ENCODE measurements at places on chromosomes 12 and 14.

GRCh38 chr14:60212503-60213371, 36.3 kb upstream of the PPM1A start:
- no peaks in the 10 kb centered on the region for H3K36me3 ChIP-seq
- H3K27me3 ChIP-seq: no peaks in the 10 kb centered on the region
- no peak overlapping the region for H3K27ac ChIP-seq

GRCh38 chr14:69287098-69288010, 27.4 kb downstream of the GALNT16 start:
- H3K36me3 ChIP-seq: no peaks in the 10 kb centered on the region
- no peaks in the 10 kb centered on the region for H3K4me1 ChIP-seq
- no peak overlapping the region for H3K27ac ChIP-seq
- no peak for DNase-seq
- no peak overlapping the region for H3K4me3 ChIP-seq
- no peaks in the 10 kb centered on the region for H3K27me3 ChIP-seq

DNA sequence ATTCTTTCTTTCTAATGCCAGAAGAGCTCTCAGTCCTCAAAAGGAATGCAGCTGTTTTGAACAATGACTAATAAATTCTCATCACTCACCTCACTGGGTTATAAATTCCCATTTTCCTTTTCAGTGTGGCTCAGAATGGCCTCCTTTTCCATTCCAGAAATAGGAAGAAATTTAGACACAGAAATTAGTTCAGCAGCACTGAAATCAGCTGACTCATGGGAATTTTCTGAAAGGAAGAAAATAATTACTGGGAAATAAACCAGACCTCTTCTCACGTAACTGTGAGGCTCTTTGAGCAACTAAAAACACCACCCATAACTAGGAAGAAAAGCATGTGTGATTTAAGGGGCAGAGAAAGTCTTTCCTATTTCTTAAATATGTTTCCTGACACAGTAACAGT, 23.8 kb downstream of the CD163 start:
- H3K4me1 ChIP-seq: no peaks in the 10 kb centered on the region
- H3K4me3 ChIP-seq: no peak overlapping the region
- no peaks in the 10 kb centered on the region for H3K27me3 ChIP-seq
- no peaks in the 10 kb centered on the region for H3K36me3 ChIP-seq
- no peak for DNase-seq

GRCh38 chr14:57833323-57833722, 32.6 kb downstream of the SLC35F4 start:
- no peak overlapping the region for H3K27ac ChIP-seq
- H3K4me1 ChIP-seq: no peaks in the 10 kb centered on the region
- no peaks in the 10 kb centered on the region for H3K27me3 ChIP-seq
- no peak for DNase-seq
- no peak overlapping the region for H3K4me3 ChIP-seq
- no peaks in the 10 kb centered on the region for H3K36me3 ChIP-seq

DNA sequence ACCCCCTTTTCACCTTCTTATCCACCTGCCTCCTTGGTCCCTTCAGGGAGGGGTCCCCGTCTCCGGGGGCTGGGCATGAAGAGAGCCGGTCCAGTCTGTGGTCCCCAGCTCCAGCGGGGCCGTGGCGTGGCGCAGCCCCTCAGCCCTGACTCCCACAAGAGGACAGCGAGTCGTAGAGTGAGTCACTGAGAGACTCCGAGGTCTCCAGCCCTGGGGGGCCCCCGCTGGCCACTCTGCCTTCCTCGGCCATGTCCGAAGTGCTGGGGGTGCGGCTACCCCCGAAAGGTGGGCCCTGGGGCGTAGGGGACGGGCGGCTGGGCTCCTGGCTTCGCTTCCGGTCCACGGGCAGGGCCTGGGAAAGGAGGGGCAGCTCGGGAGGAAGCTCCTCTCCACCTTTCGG, 36.5 kb downstream of the NCKAP5L start:
- H3K4me3 ChIP-seq: no peak overlapping the region
- peaks cover 47% of the 10 kb centered on the region for H3K36me3 ChIP-seq
- no peaks in the 10 kb centered on the region for H3K27me3 ChIP-seq
- H3K27ac ChIP-seq: no peak overlapping the region
- H3K4me1 ChIP-seq: no peaks in the 10 kb centered on the region

GRCh38 chr12:25495331-25496097, 57.6 kb downstream of the LMNTD1 start:
- no peak for DNase-seq
- no peaks in the 10 kb centered on the region for H3K27me3 ChIP-seq
- no peak overlapping the region for H3K4me3 ChIP-seq
- H3K4me1 ChIP-seq: no peaks in the 10 kb centered on the region
- H3K27ac ChIP-seq: no peak overlapping the region

DNA sequence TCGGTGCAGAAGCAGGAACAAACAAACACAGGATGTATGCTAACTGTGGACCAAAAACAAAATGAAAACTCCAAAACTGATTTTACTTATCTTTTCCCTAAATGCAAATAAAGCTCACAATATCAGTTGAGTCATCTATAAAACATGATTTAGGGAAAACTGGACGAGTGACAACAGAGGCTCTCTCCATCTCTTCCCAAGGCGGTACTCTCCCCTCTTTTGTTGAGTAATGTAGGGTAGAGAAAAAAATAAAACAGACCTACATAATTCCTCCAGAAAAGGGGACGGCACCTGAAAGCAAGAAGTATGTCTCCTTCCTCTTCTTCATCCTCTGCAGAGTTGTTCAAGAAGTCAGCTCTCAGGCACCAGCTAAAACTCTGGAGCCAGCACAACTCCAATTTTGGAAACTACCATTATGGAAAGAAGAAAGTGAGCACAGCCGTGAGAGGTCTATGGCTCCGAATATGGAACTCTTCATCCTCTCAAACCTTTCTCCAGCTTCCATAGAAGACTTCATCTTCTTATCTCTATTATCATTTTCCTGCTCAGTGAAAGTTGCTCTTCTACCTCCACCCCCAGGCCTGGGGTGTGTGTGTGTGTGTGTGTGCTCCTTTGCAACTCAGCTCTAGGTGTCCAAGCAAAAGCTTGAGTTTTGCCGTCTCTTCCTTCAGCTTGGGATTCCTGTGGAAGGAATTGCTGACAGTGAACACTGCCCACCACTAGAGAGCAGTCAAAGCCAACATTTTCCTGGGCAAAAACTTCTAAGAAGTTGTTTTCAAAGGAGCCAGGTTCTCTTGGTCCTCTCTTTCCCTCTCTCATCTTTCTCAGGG, 155.4 kb downstream of the DIO2 start:
- no peak for DNase-seq
- H3K4me1 ChIP-seq: no peaks in the 10 kb centered on the region
- H3K27ac ChIP-seq: no peak overlapping the region
- H3K27me3 ChIP-seq: no peaks in the 10 kb centered on the region

- peaks cover 38% of the 10 kb centered on the region for H3K36me3 ChIP-seq
- no peak overlapping the region for H3K4me3 ChIP-seq
- H3K27me3 ChIP-seq: no peaks in the 10 kb centered on the region
- DNase-seq: peak; percentile 70
- peaks cover 20% of the 10 kb centered on the region for H3K4me1 ChIP-seq
These were observed 76.7 kb downstream of the NCOR2 start for GRCh38 chr12:124490584-124491305.

DNA sequence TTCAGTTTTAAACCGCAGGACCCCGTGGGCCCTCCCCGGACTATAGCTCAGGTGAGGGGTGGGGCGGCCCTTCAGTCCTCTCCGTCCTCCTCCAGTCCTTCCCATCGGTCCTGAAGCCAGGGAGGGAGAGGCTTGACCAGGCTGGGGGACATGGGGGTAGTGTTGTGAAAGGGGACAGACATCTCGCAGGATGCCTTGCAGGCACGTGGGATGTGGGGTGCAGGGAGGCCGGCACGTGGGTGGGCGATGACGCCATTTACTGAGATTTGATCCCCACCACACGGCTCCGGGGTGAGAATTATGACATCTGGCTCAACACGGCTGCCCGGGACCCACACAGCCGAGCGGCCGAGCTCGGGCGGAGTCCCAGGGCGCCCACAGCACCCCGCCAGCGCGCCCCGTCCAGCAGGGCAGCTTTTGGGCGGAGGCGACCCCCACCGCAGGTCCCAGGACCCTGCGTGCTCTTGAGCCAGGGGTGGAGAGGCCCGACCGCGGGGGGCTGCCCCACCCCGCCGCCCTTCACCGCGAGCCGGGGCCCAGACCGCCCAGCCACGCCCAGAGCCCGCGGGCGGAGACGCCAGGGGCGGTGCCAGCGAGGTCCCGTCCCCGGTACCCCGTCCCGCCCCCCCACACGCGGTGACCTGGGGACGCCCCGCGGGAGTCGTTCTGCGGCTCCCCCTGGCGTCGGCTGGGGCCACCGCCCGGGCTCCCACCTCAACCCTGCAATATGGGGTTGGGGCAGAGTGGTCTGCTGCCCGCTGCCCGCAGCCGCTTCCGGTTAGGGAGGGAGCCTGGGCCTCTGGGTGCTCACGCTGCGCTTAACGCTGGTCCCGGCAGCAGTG, 3.3 kb upstream of the EXOC3L4 start:
- peaks cover 15% of the 10 kb centered on the region for H3K4me1 ChIP-seq
- no peaks in the 10 kb centered on the region for H3K27me3 ChIP-seq
- H3K27ac ChIP-seq: no peak overlapping the region
- H3K4me3 ChIP-seq: no peak overlapping the region
- no peaks in the 10 kb centered on the region for H3K36me3 ChIP-seq

- H3K27me3 ChIP-seq: no peaks in the 10 kb centered on the region
- no peak for DNase-seq
- peaks cover 87% of the 10 kb centered on the region for H3K36me3 ChIP-seq
- peak overlapping the region; percentile 5 for H3K27ac ChIP-seq
- no peak overlapping the region for H3K4me3 ChIP-seq
- peaks cover 13% of the 10 kb centered on the region for H3K4me1 ChIP-seq
These were observed 26.0 kb downstream of the XRCC3 start for GRCh38 chr14:103688906-103689902.

GRCh38 chr14:26851793-26852192, 254.0 kb upstream of the NOVA1 start:
- H3K36me3 ChIP-seq: no peaks in the 10 kb centered on the region
- no peak overlapping the region for H3K27ac ChIP-seq
- no peak for DNase-seq
- H3K4me3 ChIP-seq: no peak overlapping the region

GRCh38 chr12:52690351-52691075, 10.3 kb upstream of the KRT1 start:
- no peaks in the 10 kb centered on the region for H3K36me3 ChIP-seq
- H3K27me3 ChIP-seq: no peaks in the 10 kb centered on the region

DNA sequence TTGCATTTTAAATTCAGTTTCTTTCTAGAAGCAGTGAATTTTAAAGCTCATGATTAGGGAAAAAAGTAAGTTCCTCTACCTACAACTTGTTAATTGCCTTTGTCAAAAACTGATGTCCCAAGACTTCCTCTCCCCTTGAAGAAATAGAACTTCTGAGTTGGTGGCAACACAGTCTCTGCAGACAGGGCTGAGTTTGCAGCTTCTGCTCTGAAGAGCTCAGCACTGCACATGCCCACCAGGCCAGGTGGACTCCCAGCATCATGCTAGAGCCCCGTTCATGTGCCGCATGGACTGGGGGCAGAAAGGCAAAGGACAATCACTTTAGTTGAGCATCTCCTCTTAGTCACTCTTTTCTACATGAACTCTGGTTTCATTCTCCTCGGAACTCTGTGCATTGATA, 620.1 kb downstream of the VRK1 start:
- peaks cover 6% of the 10 kb centered on the region for H3K4me1 ChIP-seq
- H3K27ac ChIP-seq: no peak overlapping the region
- no peak overlapping the region for H3K4me3 ChIP-seq
- no peaks in the 10 kb centered on the region for H3K27me3 ChIP-seq
- H3K36me3 ChIP-seq: no peaks in the 10 kb centered on the region

Data from upper lobe of left lung (tissue), 6 donors.